HTR-8/SVneo (cell line): ENCODE measurements at places on chromosomes 4 and X.
A peak's percentile ranks its signal among the peaks of the same experiment; 100 is the strongest.

DNA sequence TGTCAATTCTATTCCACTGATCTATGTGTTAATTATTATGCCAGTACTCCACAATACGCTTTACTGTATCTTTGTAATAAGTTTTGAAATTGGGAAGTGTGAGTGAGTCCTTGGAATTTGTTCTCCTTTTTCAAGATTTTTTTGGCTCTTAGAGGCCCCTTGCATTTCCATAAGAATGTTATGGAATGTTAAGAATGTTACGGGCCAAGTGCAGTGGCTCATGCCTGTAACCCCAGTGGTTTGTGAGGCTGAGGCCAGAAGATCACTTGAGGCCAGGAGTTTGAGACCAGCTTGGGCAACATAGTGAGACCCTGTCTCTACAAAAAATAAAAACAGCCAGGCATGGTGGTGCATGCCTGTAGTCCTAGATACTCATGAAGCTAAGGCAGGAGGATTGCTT lies 167.6 kb upstream of the CXorf66 start:
- no peak for DNase-seq

- DNase-seq = no peak
Measured at GRCh38 chr4:173930329-173930967, 353.0 kb downstream of the FBXO8 start.

GRCh38 chrX:78659955-78660354 lies 827 bp upstream of the RTL3 start:
- DNase-seq = no peak

- DNase-seq = no peak
Measured at GRCh38 chr4:186058253-186058979, 10.5 kb upstream of the TLR3 start.

- no peak for DNase-seq
Measured at GRCh38 chr4:10245751-10246150, 129.2 kb upstream of the WDR1 start.

GRCh38 chr4:185307136-185307950 lies 88.4 kb downstream of the LRP2BP start:
- no peak for DNase-seq

DNA sequence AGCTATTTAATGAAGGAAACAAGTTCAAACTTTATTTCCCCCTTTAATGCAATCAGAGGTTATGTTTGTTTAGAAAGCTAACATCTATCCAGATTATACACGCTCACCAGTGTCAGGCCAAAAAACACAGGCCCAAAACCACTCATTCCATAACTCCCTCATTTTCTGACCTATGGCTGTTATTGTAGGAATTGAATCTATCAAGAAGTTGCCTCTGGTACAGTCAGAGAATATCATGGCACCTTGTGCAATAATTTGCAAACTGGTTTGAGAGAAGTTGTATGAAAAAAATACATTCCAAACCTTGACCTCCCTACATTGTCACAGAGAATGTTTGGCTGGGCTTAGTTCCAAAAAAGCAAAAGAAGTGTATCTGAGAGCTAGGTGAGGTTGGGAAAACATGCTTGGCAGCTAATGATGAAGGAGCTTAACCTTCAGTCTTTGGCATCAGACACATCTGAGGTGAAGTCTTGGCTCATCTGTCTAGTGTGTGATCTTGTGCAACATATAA lies 591.0 kb downstream of the ANKRD50 start:
- DNase-seq = no peak

- DNase-seq = no peak
Measured at GRCh38 chr4:139814323-139815015, 148.8 kb downstream of the MGST2 start.

DNA sequence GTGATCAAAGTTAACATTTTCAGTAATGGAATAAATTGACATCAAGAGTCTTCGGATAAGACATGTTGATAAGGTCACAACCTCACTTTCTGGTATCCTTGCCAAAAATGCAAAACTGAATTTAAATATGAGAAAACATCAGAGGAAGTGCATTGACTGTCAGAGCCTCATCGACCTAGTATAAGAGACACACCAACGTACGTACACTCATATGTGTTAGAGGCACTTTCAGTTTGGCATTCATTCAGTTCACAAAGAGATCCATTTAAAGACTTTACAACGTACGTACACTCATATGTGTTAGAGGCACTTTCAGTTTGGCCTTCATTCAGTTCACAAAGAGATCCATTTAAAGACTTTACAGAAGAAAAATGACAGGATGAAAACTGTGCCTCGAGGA lies 280.3 kb downstream of the INPP4B start:
- DNase-seq = no peak

GRCh38 chr4:177986236-177986635 lies 544.0 kb upstream of the AGA start:
- no peak for DNase-seq

DNA sequence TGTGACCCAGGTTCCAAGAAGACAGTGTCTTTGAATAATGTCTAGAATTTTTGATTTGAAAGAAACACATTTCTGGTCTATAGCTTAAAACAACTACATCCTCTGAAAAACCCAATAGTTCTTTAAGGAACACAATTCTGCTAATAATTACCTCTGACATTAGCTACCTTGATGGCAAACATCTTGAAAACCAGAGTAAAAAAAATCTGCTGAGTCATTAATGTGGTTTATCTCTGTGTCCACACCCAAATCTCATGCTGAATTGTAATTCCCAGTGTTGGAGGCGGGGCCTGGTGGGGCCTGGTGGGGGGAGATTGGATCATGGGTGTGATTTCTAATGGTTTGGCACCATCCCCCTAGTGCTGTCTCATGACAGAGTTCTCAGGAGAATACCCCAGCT lies 1233.8 kb downstream of the NLGN4X start:
- DNase-seq = no peak

- no peak for DNase-seq
Measured at GRCh38 chr4:31307029-31307428, 586.9 kb downstream of the PCDH7 start.

- DNase-seq = no peak
Measured at GRCh38 chrX:40049084-40049641, 48.6 kb downstream of the BCOR start.

GRCh38 chr4:128107766-128108165 lies 46.7 kb downstream of the LARP1B start:
- peak; percentile 38 for DNase-seq

GRCh38 chr4:71231129-71232055 lies 107.4 kb upstream of the SLC4A4 start:
- DNase-seq = no peak
